ENCODE measurements at places on chromosomes 1 and 21. TPM values are rescaled to one million over a fixed set of nuclear protein-coding genes. Genes with fewer than 3 reads are reported as not detected.
A peak's percentile ranks its signal among the peaks of the same experiment; 100 is the strongest.

GBP4 gene
- 2.2 TPM for total RNA-seq

TMEM54 gene
- 24.0 TPM for total RNA-seq

DNA sequence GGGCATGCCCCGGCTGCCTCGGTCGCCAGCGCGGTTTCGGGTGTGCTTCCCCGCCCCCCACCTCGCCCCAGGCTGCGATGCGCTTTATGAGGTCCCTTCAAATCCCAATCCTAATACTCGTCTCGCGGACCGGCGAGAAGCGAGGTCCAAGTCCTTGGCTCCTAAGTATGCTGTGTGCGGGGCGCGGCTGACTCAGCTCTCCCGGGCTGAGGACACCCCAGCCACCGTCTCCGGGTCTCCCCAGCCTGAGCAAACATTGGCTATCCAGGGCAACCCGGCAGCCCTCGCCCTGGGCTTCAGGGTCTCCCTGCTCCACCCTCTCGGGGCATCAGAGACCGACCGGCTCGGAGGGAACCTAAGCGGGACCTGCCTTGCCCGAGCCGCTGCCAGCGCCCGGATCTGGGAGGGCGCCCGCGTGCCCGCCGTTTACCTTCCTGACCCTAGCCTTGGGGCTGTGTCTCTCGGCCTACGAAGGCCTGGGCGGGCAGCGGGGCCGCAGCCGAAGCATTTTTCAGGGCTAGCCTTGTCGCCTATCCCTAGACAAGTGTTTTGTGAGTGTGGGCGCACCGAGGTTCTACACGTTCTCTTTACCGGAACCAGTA lies 1.2 kb downstream of the ITPKB start:
- peak; percentile 57 for DNase-seq
- H3K27me3 ChIP-seq = no peaks in the 10 kb centered on the region
- no peaks in the 10 kb centered on the region for H3K36me3 ChIP-seq
- peaks cover 20% of the 10 kb centered on the region for H3K4me1 ChIP-seq
- H3K27ac ChIP-seq = peak overlapping the region; percentile 80
- H3K4me3 ChIP-seq = peak overlapping the region; percentile 63

GRCh38 chr1:45928486-45929205 lies 125.2 kb downstream of the MAST2 start:
- H3K27me3 ChIP-seq = no peaks in the 10 kb centered on the region
- H3K4me3 ChIP-seq = no peak overlapping the region
- no peak for DNase-seq
- H3K27ac ChIP-seq = no peak overlapping the region
- H3K4me1 ChIP-seq = peaks cover 2% of the 10 kb centered on the region

Data from testis (tissue), 5 donors.